Fibroblast of skin of left quadriceps (primary cell): ENCODE measurements at places on chromosomes 7 and 10.

GRCh38 chr7:149794661-149795060 lies 21.3 kb upstream of the ZNF467 start:
- DNase-seq = no peak

DNA sequence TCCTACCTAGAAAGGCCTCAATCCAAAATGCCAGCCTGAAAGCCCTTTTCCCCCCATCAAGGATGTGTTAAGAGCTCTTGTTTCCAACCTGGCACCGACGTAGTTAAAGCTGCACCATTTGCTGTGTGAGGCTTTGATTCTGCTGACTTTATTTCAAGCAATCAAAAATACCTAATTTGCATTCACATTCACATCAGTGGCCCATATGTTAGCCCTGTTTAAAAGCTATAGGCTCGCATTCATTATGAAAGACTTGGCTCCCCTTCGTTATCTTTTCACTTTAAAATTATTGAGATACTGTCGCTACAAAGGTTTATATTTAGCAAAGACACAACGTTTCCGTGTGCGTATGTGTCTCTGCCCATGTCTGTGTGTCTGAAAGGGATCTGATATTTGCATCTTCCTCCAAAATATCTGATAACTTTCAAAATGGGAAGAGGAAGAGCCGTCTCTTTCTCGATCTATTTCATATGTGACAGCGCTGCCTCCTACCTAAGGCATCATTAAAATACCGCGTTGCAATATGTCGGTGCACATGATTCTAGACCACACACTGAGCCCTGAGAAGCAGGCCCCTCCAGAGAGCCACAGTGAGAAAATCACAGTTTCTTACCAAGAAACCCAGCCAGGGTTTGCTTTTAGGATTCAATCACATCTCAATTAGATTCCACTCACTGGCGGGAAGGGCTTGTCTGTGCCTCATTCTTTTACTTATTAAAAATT lies 57.1 kb upstream of the ITPRID1 start:
- DNase-seq = no peak

- peak; percentile 90 for DNase-seq
Measured at GRCh38 chr7:18508443-18509427, 13.2 kb downstream of the HDAC9 start.

DNA sequence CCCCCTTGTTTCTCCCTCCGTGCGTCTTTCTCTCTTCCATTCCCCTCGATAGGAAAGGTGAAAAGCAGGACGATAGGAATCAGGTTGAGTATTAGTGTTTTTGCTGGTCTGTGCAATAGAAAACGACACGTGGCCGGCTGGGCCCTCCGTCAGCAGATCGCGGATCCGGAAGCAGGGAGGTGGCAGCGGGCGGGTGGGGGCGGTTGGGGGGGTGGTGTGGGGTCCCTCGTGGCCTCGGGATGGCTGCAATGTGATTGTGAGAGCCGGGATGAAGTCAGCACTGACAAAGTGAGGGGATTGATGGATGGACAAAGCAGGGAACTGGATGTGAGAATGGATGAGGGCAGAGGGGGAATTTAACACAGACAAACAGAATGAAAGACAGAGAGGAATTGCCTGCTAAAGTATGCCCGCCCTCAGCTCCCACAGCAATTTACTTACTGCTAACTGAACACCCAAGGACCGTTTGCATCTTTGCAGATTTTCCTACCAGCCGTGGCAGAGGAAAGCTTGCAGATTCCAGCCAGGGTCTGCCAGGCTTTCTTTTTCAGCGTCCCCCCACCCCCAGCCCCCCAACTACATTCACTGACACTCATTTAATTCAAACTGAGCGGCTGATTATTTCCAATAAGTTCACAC lies 280.9 kb downstream of the LRMDA start:
- no peak for DNase-seq

DNA sequence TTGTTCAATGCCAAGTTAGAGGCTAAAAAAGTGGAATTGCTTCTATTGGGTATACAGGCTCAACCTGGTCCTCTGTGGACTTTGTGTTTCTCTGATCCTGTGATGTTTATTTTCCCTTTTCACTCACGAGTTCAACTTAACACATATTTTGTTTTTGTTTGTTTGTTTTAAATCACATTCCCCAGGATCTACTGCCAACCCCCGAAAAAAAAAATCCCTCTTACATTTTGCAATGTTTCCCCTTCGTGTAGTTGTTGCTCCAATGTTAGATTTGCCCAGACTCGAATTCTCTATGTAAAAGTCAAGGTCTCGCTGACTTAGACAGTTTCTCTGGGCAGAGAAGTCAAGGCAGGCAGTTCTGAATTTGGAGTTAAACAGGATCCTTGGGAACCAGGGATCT lies 876.4 kb downstream of the CCSER2 start:
- no peak for DNase-seq

DNA sequence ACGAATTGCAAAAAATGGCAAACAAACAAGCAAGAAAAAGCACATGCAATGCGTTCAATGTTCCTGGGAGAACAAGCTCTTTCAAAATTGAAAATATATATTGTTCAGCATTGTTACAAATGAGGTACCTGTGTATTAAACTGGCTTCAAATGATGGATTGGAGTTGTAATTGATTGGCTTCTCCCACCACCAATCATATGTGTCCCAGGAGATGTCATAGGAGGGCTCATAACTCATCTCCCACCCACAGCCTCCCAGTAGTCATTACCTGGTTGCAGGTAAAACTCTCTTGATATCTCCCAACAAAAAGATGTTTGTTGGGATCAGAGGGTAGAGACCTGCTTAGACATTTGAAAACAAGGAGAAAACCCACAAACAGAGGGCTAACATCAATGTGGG lies 302.9 kb downstream of the BAMBI start:
- DNase-seq = no peak

DNA sequence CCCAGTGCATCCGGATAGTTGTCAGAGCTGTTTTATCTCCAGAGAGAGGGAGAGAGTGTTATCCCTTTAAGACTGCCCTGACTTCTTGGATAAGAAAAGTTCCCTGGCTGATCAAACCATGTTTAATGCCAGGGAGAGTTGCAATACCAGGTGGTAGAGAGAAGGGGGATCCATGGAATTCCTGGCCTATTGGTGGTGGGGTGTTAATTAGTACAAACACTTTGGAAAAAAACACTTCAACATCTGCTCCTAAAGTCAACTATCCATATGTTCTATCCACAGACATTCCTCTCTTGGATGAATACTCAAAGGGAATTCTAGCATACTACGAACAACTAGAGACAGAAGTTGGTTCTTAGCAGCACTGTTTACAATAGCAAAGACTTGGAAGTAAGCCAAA lies 307.2 kb downstream of the TCERG1L start:
- DNase-seq = no peak

DNA sequence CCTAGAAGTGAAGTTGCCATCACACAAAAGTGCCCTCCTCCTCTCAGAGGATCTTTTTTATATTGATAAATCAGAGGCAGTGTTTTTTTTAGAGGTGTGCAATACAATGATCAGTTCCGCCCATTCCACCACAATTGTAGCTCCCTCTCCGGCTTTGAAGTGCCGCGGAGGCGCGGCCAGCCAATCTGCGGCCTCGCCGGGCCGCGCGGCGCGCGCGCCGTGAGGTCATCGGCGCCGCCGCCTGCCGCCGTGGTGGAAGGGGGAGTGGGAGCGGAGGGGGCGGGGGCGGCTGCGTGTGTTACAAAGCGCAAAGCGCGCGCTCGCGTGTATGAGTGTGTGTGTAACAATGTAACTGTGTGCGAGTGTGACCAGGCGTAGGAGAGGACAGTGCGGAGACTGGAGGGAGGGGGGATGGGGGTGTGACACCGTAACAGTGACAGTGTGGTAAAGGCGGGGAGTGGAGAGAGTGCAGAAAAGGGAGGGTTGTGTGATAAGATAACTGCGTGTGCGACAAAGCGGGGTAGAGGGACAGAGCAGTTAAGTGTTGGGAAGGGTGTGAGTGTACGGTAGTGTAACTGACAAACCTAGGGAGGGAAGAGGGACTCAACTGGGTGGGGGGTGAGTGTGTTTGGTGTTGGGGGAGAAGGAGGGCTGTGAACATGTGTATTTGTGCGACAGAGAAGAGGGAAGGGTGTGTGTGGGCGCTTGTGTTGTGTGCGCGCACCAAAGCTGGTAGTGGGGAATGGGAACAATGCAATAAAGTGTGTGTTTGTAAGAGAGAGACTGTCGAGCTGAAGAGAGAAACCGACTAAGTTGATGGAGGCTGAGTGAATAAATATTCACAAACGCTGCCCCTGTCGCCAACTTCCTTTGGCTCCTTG lies at the start of gene SP8:
SP8 (minus strand) TSS at position 108 of the 881 bp plus-strand sequence; CDS start at position 20, 88 bp downstream.
- no peak for DNase-seq

GRCh38 chr10:93095225-93095624 lies 21.5 kb downstream of the CYP26A1 start:
- DNase-seq = no peak

GRCh38 chr7:27435461-27435860 lies 192.9 kb downstream of the EVX1 start:
- no peak for DNase-seq

GRCh38 chr10:34768261-34768971 lies 46.7 kb downstream of the PARD3 start:
- DNase-seq = no peak

DNA sequence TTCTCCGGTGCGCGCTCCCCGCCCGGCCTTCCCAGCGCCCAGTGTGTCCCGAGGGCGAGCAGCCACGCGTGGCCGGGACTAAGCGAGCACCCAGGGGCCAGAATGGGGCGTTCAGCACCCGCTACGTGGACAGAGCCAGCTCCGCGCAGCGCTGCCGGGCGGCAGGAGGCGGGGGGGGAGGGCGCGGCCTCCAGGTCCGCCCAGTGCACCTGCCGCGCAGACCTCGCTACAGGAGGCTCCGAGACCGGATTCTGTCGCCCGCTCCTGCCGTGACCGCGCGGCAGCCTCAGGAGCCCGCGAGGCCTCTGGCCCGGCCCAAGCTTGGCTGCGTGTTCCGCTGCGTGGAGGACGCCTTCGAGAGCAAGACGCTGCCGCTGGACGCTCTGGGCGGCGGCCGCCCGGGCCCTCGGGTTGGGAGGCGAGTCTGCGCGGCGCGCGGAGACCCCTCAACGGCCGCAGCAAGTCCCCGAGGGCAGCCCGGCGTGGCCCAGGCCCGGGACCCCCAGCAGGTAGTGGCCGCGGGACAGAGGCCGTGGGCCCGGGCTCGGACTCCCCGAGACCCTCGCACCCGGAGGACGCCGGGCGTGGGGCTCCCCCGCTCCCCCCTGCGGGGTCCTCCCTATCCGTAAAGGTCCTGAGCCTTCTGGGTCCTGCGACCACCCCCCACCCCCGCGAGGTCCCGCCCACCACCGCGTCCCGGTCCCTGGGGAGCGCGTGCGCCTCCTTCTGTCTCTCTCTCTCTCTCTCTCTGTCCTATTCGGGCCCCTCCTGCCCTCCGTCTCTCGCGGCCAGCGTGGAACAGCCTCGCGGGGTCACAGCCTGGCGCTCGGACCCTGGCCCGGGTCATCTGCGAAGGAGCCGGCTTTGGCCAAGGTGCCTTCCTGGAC lies 904 bp upstream of the DPYSL4 start:
- no peak for DNase-seq

DNA sequence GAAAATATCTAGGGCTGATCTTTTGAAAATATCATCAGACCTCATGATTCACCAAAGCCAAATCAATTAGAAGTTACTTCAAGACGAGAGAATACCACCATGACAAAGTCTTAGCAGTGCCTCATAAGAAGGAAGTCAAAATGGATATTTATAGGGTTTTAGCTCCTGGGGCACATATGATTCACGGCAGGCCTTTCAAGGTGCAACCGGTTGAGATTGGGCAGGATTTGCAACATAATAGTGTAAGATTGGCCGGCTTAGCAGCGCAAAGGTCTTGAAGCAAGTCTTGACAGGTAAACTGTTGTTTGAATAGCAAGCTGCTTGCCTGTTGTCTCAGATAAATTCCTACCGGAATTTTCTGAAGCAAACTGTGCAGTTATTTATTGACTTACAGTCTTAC lies 17.5 kb downstream of the ADRB1 start:
- DNase-seq = no peak

DNA sequence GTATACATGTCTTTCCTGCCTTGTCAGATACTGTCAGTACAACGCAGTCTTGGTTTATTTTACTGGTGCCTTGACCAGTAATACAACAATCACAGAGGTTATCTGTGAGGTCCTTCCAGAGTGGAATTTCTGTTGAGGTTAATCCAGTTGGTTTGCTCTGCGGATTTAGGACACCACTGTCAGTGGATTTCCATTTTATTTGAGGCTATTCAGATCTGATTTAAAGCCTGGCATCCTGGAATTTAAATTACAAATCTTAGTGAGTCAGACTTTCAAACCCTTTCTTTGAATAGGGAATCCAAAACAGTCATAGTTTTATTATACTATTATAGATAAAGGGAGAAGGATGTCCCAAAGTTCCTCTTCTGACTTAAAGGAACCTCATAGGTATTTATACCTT lies 40.5 kb downstream of the ANLN start:
- no peak for DNase-seq

- DNase-seq = no peak
Measured at GRCh38 chr7:17558558-17559332, 260.3 kb downstream of the AHR start.

DNA sequence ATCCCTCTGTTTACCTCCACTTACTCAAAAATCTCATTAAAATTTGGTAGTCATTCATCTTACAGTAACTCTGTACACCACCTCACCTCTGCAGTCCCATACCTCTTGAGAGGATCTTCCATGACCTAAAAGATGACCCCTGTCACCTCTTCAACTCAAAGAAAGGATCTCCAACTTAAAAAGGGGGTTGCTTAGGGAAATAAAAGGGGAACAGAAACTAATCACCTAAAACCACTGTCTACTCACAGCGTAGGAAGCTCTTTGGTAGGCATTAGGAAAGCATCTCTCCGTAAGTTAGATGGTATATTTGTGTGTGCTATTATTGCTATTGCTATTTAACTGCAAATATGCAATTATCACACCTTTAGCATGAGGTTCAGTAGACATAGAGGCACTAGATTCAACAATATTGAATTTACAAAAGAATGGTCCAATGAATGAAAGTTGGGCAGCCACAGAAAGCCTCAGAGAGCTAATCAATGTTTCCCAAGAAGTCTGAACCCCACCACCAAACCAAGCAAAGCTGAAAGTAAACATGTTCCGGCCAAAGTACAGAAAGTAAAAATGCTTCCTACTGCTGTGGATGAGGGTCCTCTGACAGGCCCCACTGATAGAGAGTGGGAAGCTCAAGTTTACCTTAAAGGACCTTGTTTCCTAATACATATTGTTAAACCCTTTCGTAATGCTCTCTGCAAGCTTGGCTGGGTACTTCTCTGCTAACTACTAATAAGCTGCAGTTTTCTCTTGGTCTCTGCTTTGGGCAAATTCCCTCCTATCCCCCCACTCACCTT lies 105.8 kb downstream of the GRM8 start:
- no peak for DNase-seq

DNA sequence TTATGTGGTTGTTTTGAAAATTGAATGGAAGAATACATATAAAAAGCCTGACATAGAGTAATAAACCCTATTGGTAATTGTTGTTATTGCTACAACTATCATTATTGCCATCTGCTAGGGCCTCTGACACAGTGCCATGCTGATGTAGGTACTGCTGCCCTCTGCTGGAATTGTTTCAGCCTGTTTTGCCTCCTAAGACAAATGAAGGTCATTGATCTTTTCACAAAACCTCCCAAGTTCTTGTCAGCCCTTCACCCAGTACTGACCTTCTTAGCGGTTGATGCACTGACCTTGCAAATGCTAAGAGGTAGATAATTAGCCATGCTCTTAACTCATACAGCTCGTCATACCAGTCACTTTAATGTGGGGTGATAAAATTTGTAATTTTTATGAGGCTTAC lies 975.2 kb downstream of the SORCS1 start:
- no peak for DNase-seq

GRCh38 chr7:5514440-5515035 lies 90.9 kb upstream of the TNRC18 start:
- no peak for DNase-seq

GRCh38 chr10:24152270-24152669 lies 56.7 kb upstream of the KIAA1217 start:
- no peak for DNase-seq
